Spinal cord (tissue), 10 donors: ENCODE measurements at places on chromosomes 13 and 19.

GRCh38 chr19:371501-372168 is 27.0 kb upstream of the MIER2 start:
- no peak for DNase-seq

DNA sequence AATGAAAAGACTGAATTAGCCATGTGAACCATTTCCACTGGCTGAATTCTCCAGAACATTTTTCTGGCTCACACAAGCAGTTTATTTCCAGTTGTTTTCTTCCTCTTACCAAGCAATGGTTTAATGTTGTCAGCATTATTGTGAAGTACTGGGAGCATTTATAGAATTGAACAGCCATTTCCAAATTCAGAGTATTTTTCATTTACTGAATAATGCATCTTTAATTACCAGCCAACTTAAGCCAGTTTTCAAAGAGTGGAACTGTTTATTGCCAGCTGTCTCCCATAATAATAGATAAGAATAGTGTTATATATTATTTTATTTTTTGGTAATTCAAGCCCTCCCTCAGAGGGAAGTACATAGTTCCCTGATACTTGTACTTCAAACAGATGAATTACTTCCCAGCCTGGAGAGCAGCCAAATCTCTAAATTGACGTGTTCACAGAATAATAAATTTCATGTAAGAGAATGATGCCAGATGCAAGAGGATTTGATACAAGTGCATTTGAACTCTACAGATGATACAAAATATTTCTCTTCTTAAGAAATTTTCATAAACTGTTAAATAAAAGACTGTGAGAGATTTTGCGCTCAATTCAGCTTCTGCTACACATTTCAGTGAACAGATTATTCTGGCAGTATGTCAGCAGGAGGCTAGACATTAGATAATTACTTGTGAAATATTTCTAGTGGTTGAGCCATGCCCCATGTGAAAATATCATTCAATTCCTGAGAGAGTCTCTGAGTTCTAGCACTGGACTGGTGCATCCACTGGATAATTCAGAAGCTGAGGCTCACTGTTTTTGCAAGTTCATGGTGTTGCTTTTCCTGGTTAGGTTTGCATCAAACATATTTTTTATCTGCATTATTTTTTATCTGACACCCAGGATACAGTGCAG is 315.9 kb downstream of the SLC7A1 start:
- no peak for DNase-seq

DNA sequence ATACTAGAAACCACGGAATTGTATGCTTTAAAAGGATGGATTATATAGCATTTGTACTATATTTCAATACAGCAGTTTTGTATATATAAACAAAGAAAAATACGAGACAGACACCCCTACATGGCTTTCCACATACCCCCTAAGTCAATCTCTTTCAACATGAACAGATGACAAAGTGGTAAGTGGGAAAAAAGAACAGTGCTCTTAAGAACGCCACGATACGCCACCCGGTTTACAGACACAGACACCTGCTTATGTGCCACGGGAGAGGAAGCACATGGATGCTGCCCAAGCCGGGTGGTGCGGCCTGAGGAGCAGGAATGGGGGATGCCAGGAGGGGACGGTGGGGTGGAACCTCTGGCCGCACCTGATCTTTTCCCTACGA is 8.1 kb downstream of the CAPS start:
- DNase-seq: no peak

DNA sequence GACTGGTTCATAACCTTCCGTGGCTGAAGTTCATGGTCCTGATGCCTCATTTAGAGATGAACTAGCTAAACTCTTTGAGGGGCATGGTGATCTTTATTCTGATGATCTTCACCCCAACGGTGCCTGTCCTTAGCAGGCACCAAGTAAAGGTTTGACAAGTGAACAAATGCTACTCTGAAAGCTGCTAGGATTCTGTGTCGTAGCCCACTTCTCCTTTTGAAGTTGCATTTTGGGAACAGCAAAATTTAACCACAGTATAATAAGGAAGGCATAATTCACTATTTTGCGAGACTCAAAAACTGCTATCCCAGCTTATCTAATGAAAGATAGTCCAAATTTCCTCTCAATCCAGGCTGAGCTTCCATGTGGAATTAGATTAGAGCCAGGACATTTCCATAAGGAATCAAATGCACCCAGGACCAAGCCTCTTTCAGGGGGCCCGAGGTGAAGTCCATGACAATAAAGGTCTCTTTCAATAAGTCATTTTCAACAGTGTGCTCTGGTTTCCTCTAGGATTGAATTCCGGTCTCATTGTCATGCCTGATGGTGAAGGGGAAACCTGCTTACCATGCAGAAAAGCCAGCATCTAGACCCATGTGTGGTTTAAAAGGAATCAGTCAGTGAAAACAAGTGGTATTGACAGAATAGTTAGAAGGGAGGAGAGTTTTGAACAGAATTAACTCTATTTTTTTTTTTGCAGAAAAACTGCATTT is 23.1 kb downstream of the SIAH3 start:
- DNase-seq: no peak

- peak; percentile 91 for DNase-seq
Observed at GRCh38 chr19:56946159-56946558, 105.6 kb upstream of the PEG3 start.

DNA sequence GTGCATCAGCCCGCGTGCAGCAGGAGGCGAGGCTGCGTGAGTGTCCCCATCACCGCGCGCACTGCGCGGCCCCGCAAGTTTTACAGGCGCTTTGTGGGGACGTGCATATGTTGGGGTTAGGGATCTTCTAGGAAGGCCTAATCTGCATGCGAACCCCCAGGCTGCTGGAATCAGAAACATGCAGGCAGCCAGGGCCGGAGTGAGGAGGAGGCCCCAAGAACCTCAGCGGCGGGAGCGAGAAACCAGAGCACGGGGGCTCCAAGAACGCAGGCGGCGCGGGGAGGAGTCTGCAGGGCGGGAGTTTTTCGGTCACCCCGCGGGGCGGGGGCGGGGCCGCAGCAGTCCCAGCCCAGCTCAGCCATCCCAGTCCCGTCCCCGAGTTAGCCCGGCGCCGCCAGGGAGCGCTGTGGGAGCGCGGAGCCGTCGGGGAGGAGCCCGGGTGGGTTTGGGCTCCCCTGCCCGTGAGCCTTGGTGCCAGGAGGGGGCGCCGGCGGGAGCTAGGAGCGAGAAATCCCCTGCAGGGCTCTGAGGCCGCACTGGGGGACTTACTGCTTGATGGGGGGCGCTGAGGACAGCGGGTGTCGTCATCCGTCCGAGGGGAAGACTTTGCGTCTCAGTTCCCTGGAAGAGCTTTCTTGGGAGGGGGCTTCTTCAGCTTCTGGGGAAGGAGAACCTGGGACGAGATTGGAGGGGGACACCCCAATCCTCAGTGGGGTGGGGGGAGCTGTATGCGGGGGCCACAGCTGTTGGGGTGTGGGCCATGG is 933 bp upstream of the NRTN start:
- DNase-seq: no peak

GRCh38 chr19:46755077-46755852 is 9.0 kb upstream of the STRN4 start:
- no peak for DNase-seq

- DNase-seq: no peak
Observed at GRCh38 chr13:102280366-102280765, 121.5 kb downstream of the FGF14 start.

GRCh38 chr19:13615890-13616289 is 109.6 kb upstream of the CACNA1A start:
- DNase-seq: no peak

DNA sequence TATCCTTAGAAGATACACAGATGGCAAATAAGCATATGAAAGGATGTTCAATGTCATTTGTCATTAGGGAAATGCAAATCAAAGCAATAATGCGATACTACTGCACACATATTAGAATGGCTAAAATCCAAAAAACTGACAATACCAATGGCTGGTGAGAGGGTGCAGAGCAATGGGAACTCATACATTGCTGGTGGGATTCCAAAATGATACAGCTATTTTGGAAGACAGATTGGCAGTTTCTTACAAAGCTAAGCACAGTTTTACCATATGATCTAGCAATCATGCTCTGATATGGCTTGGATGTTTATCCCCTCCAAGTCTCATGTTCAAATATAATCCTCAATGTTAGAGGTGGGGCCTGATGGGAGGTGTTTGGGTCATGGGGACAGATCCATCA is 122.6 kb downstream of the KCTD15 start:
- DNase-seq: no peak

GRCh38 chr13:91216928-91217700 is 130.4 kb upstream of the MIR17HG start:
- no peak for DNase-seq

DNA sequence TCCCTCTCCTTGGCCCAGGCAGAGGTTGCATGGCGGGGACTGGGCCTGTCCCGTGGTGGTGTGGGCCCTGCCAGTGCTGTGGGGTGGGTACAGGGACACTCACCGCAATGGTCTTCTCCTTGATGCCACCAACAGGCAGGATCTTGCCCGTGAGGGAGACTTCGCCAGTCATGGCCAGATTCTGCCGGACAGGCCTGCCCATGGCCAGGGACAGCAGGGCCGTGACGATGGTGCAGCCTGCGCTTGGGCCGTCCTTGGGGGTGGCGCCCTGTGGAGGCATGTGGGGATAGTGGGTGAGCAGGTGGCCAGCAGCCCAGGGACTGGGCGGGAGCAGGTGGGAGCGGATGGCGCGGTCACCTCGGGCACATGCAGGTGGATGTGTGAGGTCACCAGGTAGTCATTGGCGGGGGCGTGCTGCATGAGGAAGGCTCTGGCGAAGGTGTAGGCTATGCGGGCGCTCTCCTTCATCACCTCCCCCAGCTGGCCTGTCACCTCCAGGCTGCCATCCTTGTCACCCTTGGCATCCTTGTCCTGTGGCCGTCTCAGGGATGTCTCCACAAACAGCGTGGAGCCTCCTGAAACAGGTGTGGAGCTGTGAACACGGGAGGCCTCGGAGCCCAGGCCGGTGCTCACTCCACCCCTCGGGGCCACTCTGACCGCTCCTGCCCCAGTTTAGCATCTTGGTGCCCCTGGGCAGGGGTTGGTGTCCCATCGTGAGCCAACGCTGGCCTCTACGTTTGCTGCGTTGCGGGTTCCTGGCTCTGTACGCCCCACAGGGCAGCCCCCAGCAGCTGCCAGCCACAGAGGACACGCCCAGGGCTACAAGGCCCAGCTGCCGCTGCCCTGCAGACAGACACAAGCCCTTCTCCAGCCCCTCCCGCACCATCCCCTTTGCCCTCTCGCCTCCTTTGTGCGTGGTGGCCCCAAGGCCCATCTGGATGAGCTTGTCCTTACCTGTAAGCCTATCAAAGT is 3.4 kb downstream of the RPL36 start:
- no peak for DNase-seq

GRCh38 chr19:12035220-12036172 is at the start of gene ZNF433:
ZNF433 (minus strand) TSS chr19:12035679; CDS start chr19:12035539, 140 bp downstream.
- DNase-seq: peak; percentile 83

- no peak for DNase-seq
Observed at GRCh38 chr13:35857769-35858168, 273.4 kb downstream of the DCLK1 start.

DNA sequence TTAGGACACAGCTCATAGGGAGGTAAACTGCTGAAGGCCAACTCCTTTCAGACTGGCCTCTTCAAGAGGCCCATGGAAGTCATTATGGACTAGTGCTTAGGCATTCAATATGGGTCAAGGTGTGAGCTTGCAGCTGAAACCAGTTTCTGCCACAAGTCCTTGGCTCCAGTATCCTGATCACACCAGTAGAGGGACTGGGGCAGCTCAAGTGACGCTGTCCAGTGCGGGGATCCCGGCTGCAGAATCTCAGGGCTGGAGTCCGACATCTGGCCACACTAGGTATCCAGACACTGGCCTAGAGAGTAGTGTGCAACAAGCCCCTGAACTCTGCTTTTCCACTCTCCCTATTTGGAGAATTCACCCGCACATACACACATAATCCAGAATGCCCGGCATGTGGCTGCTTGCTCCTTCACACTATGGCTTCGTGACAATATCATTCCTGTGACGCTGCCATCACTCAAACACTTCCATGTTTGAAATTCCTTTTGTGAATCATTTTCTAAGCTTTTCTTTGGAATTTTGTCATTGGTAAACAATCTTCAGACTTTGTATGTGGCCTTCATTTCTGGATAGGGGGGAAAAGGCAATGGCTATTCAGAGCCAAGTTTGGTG is 425.1 kb downstream of the EFNB2 start:
- no peak for DNase-seq

- no peak for DNase-seq
Observed at GRCh38 chr19:45500918-45501729, 2.9 kb downstream of the PPM1N start.

DNA sequence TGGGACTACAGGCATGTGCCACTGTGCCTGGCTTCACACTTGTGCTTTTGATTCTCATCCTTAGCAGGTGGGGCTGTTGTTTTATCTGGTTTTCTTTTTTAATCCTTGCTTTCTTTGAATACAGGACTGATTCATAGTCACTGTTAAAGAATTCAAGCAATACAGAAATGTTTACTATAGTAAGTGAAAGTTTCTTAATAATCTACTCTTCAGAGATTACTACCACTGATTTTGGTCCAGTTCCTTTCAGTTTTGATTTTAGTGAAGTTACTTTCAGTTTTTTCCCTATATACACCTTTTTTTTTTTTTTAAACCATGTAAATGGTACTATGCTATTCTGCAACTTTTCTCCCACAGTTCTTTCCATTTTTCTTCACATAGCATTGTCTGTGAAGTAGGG is 53.6 kb downstream of the GATAD2A start:
- no peak for DNase-seq

DNA sequence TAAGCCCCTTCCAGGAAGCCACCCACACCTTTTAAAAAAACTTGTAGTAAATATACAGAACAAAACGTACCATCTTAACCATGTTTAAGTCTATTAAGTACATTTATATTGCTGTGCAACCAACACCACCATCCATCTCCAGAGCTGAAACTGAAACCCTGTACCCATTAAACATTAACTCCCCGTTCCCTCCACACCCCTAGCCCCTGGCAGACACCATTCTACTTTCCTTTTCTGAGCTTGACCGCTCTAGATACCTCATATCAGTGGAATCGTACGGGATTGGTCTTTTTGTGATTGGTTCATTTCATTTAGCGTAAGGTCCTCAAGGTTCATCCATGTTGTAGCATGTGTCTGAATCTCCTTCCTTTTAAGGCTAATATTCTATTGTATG is 13.0 kb upstream of the SPATA13 start:
- no peak for DNase-seq

GRCh38 chr19:16797876-16798275 is 31.3 kb upstream of the SIN3B start:
- no peak for DNase-seq

DNA sequence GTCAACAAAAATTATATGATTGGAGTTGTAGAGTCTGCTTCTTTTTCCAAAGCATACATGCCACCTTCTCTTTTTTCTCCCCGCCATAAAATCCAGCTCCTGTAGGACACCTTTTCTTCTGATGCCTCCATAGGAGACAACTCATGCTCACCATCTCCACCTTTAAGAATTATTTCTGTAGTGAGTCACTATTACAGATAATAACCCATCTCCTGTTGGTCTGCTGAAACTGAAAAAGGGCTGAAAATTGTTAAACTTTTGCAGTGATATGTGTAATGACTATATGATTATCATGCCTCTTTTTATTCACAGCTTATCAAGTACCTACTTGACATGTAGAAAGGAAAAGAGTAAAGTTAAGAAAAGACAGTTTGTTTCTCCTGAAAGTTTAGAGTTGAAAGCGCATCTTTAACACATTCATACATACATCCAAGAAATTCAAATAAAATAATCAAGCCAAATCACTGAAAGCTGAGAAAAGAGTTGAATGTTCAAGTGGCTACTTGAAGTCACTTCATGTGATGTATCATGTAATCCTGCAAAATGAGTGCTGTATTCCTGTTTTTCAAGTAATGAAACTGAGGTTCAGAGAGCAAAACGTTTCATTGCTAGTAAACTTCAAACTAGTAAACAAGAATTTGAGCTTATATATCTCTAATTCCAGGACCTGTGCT is 35.5 kb upstream of the LPAR6 start:
- DNase-seq: no peak

GRCh38 chr13:82729401-82729800 is 1152.9 kb downstream of the SLITRK1 start:
- DNase-seq: no peak
